ENCODE measurements at places on chromosomes 2 and 18.

GRCh38 chr2:173462892-173463840, 108.5 kb downstream of the CDCA7 start:
- no peak for DNase-seq

DNA sequence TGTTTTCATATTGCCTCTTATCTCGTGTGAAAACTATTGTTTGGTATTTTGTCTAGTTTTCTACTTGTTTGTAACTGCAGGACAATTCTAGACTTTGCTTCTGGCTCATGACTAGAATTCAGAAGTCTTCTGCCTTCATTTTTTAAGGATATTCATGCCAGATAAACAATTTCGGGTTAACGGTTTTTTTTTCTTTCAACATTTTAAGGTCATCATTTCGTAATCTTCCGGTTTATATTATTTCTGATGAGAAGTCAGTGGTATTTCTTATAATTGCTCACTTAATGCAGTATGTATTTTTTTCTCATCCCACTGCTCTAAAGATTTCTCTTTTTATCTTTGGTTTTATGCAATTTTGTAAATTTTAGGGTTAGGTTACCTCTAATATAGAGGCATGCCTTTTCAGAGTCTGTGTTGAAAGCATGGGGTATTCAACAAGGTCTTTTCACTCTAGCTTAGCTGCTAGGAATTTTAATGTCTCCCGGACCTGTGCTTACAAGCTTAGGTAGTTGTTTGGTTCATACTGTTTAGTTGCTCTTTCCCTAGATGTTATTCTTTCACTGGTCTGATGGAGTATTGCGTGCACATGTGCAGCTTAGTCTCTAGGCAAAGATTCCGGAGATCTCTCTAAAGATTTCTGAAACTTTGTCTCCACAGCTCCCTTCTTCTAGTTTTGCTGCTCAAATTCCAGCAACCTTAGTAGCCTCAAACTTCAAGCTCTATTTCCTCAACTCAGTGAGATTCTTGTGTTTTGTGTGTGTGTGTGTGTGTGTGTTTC, 198.1 kb downstream of the MCFD2 start:
- no peak for DNase-seq

- no peak for DNase-seq
Observed at GRCh38 chr2:164766216-164766953, 75.2 kb downstream of the COBLL1 start.

DNA sequence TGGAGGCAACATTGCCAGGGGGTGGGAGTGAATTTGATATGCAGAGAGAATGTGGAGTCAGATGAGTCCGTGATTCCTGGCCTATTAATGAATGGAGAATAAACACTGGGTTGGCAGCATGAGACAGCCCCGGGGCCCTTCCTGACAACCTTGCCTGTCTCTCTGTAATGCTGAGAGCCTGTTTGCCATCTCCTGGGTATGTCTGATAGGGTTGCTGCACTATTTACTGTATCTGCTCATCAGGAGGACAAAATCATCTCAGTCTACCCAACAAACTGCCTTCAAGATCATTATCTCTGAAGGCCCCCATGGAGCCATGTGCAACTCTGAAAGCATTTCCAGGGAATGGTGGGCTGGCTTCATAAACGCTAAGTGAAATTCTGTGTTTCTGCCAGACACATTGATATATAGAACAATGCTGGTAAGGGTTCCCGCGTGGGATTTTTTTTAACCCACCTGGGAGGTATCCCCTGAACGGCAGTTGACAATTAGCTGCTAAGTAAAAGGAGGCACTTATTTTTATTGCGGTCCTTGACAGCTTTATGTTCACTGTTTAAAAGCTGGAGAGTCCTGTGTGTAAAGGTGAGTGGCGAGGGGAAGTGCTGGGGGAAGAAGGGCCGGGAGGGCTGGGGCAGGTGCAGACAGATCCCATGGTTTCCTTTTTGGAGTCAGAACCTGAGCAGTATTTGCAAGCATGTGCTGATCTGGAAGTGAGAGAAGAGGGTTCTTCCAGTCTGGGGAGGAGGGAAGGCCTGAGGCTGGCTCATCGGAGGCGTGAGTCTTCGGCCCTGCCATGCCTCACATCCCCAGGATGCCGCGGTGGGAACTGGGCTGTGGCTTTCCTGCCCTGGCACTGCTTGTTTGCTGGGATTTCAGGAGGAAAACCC, 64.8 kb downstream of the ARHGAP25 start:
- no peak for DNase-seq

DNA sequence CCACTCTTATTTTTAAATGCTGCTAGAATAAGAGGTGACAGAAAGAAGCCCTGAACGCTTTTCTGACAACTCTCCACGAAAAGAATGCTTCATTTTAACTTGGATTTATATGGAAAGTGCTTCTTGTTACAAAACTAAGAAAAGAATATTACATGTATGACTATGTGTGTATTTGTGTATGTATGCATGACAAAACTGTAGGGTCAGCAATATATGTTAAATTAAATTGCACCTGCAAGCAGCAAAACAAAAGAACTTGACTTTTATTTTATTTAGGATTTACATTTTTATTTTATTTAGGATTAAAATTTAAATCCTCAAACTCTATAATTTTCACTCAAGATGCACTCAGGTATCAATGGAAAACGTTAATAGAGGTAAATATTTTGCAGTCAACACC, 187.1 kb downstream of the NR4A2 start:
- DNase-seq: no peak

- no peak for DNase-seq
Observed at GRCh38 chr2:38120264-38120592, 44.3 kb upstream of the CYP1B1 start.
